Left lung (tissue), 14 donors: ENCODE measurements at places on chromosomes 3 and 15. TPM values are rescaled to one million over a fixed set of nuclear protein-coding genes. Genes with fewer than 3 reads are reported as not detected.

Gene CEMIP
- polyA plus RNA-seq, result 31.3 TPM

Gene MED12L
- 0.84 TPM for polyA plus RNA-seq

Gene GUCA1C
- not detected for polyA plus RNA-seq

Gene ACTRT3
- 2.7 TPM for polyA plus RNA-seq

Gene HYAL1
- polyA plus RNA-seq, result 3.4 TPM

Gene IL5RA
- 5.2 TPM for polyA plus RNA-seq

Gene SLITRK3
- 0.03 TPM for polyA plus RNA-seq

Gene LHFPL4
- 0.06 TPM for polyA plus RNA-seq
